ENCODE measurements at places on chromosomes 6 and 20. TPM values are rescaled to one million over a fixed set of nuclear protein-coding genes. Genes with fewer than 3 reads are reported as not detected.

- no peak overlapping the region for H3K27ac ChIP-seq
- no peaks in the 10 kb centered on the region for H3K4me1 ChIP-seq
- no peak overlapping the region for H3K4me3 ChIP-seq
- DNase-seq = no peak
These were observed 25.5 kb downstream of the IYD start for GRCh38 chr6:150394053-150394898.

The CD24 gene
- not detected for total RNA-seq

GRCh38 chr20:40679184-40679583, 9.9 kb downstream of the MAFB start:
- no peak overlapping the region for H3K27ac ChIP-seq
- no peak overlapping the region for H3K4me3 ChIP-seq
- H3K27me3 ChIP-seq = peaks cover 28% of the 10 kb centered on the region
- H3K36me3 ChIP-seq = no peaks in the 10 kb centered on the region

DNA sequence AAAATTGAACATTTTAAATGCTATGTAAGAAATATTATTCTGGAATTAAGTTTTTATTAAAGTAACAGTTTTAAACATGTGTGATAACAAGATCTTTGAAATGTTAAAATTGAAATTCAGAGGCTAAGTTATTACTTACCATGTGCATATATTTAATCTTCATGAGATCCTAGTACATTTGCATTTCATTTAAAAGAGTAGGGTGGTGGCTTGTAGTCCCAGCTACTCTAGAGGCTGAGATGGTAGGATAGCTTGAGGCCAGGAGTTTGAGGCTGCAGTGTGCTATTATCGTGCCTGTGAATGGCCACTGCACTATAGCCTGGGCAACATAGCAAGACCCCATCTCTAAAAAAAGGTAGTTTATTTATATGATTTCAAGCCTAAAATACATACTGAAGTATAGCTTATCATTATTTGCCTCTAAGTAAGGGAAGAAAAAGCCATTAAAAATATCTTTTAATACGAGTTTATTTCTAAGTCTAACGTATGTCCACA, 3.0 kb downstream of the CCR6 start:
- H3K36me3 ChIP-seq = no peaks in the 10 kb centered on the region
- no peak overlapping the region for H3K4me3 ChIP-seq
- no peak for DNase-seq

- no peaks in the 10 kb centered on the region for H3K27me3 ChIP-seq
- H3K27ac ChIP-seq = no peak overlapping the region
- H3K4me1 ChIP-seq = peaks cover 7% of the 10 kb centered on the region
- H3K4me3 ChIP-seq = no peak overlapping the region
These were observed 99.9 kb upstream of the PMEPA1 start for GRCh38 chr20:57809661-57810172.

DNA sequence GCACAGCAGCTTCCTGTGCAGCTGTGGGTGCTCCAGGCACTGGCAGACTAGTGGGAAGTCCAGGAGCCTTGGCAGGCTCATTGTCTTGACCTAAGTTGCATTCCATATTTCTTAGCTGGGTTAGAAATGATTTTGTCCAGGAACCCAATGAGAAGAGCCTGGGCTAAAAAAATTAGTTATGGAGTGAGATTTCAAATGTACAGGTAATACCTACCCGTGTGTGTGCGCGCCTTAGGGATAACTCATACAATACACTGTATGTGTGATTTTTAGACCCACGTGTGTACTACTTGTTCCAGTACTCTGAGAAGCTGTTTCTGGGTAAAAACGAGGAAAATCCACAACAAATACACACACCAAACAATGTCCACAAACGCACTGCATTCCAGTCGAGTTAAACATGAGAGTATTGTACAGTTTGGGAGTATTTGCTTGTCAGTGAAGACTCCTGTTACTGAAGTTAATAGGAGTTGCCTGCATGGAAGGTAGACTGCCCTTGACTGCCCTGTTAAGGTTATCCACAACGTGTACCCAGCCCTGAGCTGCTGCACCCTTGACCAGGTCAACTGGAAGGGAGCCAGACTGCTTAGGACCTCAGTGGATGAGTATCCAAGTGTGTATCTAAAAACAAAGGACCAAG, 1.4 kb downstream of the PAQR8 start:
- no peak overlapping the region for H3K27ac ChIP-seq
- peak overlapping the region; percentile 77 for H3K4me3 ChIP-seq
- no peaks in the 10 kb centered on the region for H3K36me3 ChIP-seq
- no peaks in the 10 kb centered on the region for H3K27me3 ChIP-seq
- H3K4me1 ChIP-seq = peaks cover 7% of the 10 kb centered on the region

GRCh38 chr20:58192567-58192966, 35.9 kb downstream of the ANKRD60 start:
- peaks cover 19% of the 10 kb centered on the region for H3K27me3 ChIP-seq
- H3K36me3 ChIP-seq = no peaks in the 10 kb centered on the region
- no peaks in the 10 kb centered on the region for H3K4me1 ChIP-seq
